ENCODE measurements at places on chromosomes 5 and 9. TPM values are rescaled to one million over a fixed set of nuclear protein-coding genes. Genes with fewer than 3 reads are reported as not detected.

SLC4A9 gene
- polyA plus RNA-seq = not detected

PSAT1 gene
- polyA plus RNA-seq = 11.6 TPM

ZCCHC9 gene
- 14.7 TPM for polyA plus RNA-seq

LAMC3 gene
- not detected for polyA plus RNA-seq

DCP2 gene
- 59.5 TPM for polyA plus RNA-seq

PDLIM4 gene
- not detected for polyA plus RNA-seq

FOXD4L6 gene
- polyA plus RNA-seq = not detected

TOMM5 gene
- polyA plus RNA-seq = 200 TPM

IRX1 gene
- polyA plus RNA-seq = not detected

TMEM252 gene
- polyA plus RNA-seq = not detected

ACTBL2 gene
- not detected for polyA plus RNA-seq

PDGFRB gene
- polyA plus RNA-seq = 0.81 TPM

SWI5 gene
- polyA plus RNA-seq = 27.8 TPM

PCDHGA2 gene
- not detected for polyA plus RNA-seq
